ENCODE measurements at places on chromosomes 5 and 9. TPM values are rescaled to one million over a fixed set of nuclear protein-coding genes. Genes with fewer than 3 reads are reported as not detected.

GRCh38 chr5:5135957-5136676, 4.0 kb upstream of the ADAMTS16 start:
- H3K27me3 ChIP-seq = peaks cover 21% of the 10 kb centered on the region
- no peak for DNase-seq
- H3K4me3 ChIP-seq = no peak overlapping the region
- H3K36me3 ChIP-seq = no peaks in the 10 kb centered on the region

DNA sequence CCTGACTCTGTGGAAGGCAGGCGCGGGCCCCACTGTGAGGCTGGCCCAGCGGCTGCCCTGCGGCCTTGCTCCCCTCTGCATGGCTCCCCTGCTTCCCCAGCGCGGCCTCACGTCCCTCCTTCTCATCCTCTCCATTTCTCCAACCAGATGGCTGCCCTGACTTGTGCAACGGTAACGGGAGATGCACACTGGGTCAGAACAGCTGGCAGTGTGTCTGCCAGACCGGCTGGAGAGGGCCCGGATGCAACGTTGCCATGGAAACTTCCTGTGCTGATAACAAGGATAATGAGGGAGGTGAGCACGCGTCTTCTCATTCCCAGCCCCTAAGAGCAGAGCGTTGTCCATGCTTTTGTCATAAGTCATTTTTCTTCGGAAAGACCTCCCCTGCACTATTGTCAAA, 129.0 kb upstream of the WWC1 start:
- no peaks in the 10 kb centered on the region for H3K27me3 ChIP-seq
- H3K36me3 ChIP-seq = no peaks in the 10 kb centered on the region
- H3K4me1 ChIP-seq = no peaks in the 10 kb centered on the region
- H3K27ac ChIP-seq = no peak overlapping the region

DNA sequence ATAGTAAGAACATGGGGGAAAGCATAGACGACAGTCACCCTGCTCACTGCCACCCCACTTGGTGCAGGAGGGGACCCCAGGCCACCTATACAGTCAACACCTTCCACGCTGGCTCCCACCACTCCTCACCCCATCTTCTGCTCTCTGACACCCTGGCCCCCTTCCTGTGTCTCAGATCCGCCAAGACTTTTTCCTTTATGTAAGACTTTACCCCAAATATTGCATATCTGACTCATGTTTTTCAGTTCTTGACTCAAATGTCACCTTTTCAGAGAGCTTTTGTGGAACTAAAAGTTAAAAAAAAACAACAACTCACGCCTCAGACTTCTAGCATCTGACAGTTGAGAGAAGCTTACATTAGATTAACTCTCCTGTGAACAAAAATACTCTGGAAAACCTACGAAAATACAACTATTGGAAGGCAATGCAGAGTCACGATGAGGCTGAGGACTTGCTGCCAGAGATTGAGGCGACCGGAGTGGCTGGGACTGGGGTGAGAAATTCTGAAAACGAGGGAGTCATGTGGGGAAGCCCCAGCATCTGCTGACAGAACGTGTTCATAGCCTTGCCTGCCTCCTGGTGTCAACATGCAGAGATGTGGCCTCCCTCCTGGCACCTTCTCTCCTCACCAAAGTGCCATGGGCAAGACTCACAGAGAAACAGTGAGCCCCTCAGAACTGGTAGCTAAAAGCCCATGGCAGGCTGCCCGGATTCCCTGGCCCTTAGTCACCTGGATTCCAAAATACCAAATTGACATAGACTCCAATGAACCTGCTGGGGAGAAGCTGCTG, 22.4 kb upstream of the FCN2 start:
- H3K27ac ChIP-seq = no peak overlapping the region
- H3K36me3 ChIP-seq = no peaks in the 10 kb centered on the region
- H3K4me3 ChIP-seq = no peak overlapping the region

DNA sequence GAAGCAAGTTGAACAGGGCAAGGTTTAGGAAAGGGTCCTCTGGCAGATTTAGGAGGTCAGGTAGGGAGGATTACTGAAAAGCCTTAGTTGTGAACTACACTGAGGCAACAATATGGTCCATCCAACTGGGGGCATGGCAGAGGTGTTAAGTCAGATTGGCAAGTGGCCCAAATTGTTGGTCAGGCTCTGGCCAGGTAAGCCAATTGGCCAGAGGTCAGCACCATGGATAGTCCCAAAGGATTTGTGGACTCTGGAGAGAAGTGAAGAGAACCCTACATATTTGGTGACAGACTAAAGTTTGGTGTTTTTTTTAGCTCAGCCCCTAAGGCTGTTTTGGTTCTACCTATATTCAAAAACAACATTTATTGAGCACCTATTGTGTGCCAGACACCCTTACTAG, 39.1 kb upstream of the RASGRF2 start:
- no peaks in the 10 kb centered on the region for H3K27me3 ChIP-seq
- no peaks in the 10 kb centered on the region for H3K4me1 ChIP-seq
- no peak overlapping the region for H3K27ac ChIP-seq

The MAST4 gene
- polyA plus RNA-seq = 2.5 TPM
